Esophagus squamous epithelium (tissue), 5 donors: ENCODE measurements at places on chromosomes 12 and 14.

DNA sequence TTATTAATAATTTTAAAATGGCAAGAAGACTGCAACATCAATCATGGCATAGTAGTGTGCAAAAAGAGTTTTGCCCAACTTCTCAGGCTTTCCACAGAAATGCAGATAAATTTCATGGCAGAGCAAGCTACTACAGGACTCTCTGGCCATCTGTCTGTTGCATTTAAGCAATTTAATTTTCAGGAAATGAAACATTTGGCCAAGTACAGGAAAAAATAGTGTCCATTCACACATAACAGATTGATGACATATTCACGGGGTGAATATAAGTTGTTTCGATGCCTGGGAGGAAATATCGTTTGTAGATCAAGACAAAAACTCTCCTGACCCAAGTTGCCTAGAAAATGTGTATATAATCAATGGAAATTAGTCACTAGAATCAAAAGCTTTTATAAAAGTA is 324.0 kb downstream of the PRKD1 start:
- no peak for DNase-seq

DNA sequence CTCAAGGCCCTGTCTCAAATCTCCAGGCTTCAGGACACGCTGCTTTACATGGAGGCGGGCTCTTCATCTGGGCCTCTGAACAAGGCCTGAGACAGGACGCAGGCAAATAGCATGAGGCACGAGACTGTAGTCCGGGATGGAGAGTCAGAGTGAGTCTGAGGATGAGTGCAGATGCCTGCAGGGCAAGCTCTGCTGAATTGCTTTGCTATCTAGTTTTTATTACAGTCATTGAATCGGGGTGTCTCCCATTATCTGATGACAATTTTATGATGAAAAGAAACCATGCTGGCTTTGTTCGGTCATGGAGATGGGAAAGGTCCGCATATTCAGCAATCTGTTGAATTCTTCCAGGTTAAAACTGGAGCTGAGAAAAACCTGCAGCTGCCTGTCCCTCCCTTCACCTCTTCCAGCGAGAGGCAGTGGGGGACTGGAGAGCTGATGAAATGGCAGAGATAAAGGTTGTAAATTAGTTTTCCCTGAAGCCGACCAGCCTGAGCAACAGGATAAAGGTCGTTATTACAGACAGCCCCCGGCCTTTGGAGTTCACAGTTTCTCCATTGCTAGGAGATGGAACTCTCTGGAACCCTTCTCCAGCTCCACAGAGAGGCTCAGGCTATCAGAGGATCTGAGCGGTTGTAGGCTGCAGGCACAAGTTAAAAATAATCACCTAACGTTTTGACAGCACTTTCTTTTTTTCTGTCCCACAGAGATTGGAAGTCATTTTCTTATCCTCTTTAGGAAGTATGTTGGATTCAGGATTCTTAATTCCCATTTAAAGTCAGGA is 1.3 kb upstream of the ADGRD1 start:
- no peak for DNase-seq

DNA sequence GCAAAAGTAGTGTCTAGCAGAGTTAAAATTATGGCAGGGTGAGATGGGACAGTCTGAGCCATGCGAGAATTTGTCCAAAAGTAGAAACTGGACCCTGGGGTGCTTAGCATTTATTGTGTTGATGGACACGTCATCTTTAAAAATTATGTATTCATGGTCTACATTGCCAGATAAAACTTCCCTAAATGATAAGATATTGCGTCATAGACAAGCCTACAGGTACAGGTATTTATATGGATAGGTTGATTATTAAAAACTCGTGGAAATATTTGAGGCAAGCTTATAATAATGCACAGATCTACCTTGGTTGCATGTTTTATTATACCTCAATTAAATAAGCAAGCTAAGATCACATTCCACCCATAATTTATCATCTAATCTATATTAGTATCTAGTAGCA is 196.0 kb upstream of the PDZRN4 start:
- no peak for DNase-seq

DNA sequence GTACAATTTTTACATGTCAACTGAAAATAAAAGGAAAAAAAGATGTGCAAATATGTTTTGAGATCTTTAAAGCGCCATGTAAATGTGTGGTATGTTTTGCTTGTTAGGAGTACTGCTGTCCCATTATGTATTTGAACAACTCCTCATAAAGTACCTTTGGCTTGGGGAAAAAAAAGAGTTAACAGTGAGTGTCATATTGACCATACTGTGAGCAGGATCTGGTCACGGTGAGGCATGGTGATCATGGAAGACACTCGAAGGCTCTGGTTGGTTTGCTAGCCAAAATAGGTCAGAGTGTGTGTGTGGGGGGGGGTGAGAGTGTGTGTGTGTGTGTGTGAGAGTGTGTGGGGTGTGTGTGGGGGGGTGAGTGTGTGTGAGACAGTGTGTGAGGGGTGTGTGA is 10.1 kb upstream of the FBXL14 start:
- no peak for DNase-seq

- DNase-seq = no peak
Observed at GRCh38 chr14:91891721-91892220, 24.4 kb upstream of the TC2N start.

- DNase-seq = no peak
Observed at GRCh38 chr12:14284184-14284722, 81.2 kb upstream of the ATF7IP start.

- DNase-seq = no peak
Observed at GRCh38 chr12:10661338-10661737, 12.5 kb downstream of the STYK1 start.

DNA sequence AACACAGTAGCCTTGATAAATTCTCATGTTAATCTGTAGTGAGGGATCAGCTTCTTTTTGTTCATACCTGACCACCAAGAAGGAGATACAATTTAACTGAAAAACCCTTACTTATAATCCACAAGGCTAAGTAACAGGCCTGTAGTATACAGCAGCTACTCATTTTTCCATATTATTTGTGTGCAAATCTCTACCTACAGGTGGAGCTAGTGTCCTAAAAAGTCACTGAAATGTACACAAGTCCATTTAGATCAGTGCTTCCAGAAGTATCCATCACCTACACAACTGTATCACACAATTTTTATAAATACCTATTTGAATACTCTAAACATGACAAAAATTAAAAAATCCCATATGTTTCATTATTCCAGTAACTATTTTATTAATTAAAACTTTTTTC is 173.2 kb downstream of the SLC35F4 start:
- no peak for DNase-seq

DNA sequence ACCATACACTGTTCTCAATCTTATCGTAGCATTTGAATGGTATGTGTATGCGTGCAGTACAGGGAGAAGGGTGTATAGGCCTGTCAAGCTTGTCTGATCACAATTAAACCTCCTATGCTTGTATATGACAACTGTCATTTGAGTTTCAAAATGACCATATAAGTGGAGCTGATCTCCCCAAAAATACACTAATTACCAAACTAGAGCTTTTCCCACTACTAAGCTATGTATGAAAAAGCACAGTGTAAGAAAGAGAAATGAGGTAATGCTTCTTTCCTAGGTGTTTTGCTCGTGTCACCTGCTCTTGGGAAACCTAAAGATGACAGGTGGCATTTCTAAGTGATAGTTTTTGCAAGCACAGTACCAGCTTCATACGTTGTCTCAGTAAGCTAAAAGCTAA is 1.1 kb upstream of the STK38L start:
- DNase-seq = no peak

GRCh38 chr12:58346032-58346632 is 404.8 kb downstream of the ATP23 start:
- DNase-seq = no peak

DNA sequence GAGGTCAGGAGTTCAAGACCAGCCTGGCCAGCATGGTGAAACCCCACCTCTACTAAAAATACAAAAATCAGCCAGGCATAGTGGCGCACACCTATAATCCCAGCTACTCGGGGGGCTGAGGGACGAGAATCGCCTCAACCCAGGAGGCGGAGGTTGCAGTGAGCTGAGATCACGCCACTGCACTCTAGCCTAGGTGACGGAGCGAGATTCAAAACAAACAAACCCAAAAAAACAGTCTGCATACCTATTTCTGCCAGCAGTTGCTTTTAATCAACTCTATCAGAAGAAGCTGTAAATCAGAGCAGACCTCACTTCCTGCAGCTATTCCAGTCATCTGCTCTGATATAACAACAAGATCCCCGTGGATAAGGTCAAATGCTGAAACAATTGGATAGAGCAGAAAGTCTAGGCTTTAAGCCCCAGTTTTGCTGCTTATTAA is 50.5 kb downstream of the LIMA1 start:
- no peak for DNase-seq

- DNase-seq = no peak
Observed at GRCh38 chr14:23577710-23578392, 739 bp downstream of the JPH4 start.

GRCh38 chr12:52508211-52508610 is 12.0 kb downstream of the KRT5 start:
- DNase-seq = no peak
